Activated CD4-positive, alpha-beta T cell treated with anti-CD3 and anti-CD28 coated beads, Interleukin-2, amount 50 U/mL, for 4 hours (primary cell): ENCODE measurements at places on chromosomes 16 and 17.

DNA sequence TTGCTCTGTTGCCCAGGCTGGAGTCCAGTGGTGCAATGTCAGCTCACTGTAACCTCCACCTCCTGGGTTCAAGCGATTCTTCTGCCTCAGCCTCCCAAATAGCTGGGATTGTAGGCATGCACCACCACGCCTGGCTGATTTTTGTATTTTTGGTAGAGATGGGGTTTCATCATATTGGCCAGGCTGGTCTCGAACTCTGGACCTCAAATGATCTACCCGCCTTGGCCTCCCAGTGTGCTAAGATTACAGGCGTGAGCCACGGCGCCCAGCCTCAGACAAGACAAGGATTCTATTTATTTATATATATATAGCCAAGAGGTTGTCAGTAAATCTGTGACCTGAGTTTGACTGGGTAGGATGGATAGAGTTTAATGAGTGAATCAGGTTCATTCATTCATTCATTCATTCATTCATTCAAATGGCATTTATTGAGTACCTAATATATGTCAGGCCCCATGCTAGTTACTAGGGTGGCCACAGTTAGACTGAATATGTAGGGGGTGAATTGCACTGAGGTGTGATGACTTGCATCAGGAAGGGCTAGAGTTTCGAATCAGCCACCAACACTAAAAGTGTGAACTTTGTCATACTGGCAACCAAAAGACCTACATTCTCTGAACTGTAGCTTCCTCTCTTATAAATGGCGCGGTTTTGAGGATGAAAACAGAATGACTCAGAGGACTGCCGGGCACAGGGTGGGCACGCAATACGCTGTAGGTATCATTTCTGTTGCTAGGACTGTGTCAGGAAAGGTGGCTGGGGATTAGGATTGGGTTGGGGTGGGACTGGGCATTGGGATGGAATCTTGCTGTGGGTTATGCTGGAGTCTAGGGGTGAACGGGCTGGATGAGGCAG, 37.8 kb downstream of the ITGAE start:
- DNase-seq = no peak

DNA sequence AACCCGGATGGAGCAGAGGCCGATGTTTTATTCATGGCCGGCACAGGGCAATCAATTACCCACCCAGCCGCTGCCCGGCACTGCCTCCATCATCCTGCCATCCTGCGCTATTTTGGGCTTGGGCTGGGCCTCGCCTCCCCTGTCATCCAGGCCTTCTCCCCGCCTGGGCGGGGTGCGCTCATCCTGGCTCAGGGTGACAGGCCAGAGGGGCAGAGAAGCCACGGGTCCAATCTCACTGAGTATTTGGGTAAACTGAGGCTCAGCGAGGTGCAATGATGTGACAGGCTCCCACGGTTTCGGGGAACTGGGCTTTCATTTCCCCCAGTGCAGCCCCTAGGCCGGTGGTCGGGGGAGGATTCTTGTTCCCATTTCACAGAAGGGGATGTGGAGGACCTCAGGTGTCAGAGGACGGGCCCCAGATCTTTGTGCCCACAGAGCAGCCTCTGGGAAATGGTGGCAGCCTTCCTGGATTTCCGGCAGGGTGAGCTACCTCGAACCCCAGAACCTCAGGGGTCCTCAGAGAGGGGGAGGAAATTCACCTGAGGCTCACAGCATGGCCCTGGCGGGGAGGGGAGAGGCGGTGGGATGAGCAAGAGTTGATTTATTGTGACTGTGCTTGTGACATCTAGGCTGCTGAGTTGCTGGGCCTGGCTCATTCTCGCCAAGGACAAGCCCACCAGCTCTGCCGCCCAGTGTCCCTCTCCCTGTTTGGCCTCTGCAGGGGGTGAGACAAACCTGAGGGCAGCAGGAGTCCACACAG, 23.8 kb upstream of the KCNJ12 start:
- no peak for DNase-seq

DNA sequence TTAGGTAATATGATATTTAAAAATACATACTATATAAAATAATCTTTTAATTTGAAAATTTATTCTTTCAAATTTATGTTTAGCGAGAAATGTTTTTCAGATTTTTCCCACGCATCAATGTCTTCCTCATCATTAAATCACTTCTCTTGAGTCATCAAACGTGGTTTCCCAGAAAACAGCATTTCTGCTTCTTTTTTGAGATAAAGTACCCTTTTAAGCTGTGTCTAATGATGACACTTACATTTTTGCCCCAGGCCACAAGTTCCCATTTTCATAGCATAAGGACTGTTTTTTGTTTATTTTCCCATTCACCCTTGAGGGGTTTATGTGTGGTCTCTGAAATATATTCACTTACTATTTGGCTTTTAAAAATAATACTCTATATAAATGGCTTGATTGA, 139.0 kb upstream of the HS3ST3A1 start:
- no peak for DNase-seq

- no peak for DNase-seq
Observed at GRCh38 chr16:24580665-24581064, 41.3 kb downstream of the RBBP6 start.

DNA sequence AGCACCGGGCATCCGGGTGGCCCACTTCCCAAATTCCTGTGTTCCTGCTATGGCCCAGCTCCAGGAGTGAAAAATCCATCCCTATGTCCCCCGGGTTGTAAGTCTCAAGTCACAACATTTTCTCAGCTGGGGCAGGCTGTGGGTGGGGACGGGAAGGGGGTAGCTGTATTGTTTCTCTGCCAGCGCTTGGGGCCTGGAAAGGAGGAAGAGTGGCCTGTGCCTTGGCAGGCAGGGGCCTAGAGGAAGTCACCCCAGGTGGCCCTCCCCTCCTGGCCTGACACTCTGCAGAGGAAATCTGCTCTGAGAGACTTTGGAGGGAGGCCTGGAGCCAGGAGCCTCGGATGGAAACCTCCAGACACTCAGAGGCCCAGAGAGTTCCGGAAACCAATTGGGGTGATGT, 10.6 kb upstream of the SCN4A start:
- no peak for DNase-seq

- DNase-seq = no peak
Observed at GRCh38 chr17:1743088-1743439, 393 bp downstream of the SERPINF2 start.

GRCh38 chr16:11202260-11203091, 53.5 kb downstream of the SOCS1 start:
- no peak for DNase-seq

DNA sequence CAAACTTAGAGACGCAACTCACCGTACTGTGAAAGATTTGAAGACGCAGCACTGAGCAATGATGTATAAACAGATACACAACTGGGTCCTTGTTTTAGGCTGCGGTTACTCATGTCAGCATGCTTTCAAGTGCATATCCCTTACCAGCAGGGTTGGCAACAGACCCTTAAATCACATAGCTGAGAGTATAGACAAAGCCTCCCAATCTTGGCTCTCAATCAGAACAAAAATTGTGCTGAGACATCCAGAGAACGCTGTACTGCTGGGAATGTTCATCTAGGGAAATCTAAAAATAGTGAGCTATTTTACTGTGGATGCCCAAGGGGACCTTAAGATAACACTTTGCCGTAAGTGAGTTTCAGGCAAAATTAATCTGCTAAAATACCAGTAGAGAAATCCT, 84.4 kb upstream of the NUDT7 start:
- no peak for DNase-seq

GRCh38 chr16:7596308-7596707, 263.7 kb downstream of the RBFOX1 start:
- DNase-seq = no peak

GRCh38 chr17:35588196-35588920, 1.2 kb downstream of the AP2B1 start:
- no peak for DNase-seq

- DNase-seq = no peak
Observed at GRCh38 chr17:48608494-48608834, 2.4 kb downstream of the HOXB7 start.

GRCh38 chr16:4915226-4915761, 21.7 kb downstream of the PPL start:
- DNase-seq = no peak

DNA sequence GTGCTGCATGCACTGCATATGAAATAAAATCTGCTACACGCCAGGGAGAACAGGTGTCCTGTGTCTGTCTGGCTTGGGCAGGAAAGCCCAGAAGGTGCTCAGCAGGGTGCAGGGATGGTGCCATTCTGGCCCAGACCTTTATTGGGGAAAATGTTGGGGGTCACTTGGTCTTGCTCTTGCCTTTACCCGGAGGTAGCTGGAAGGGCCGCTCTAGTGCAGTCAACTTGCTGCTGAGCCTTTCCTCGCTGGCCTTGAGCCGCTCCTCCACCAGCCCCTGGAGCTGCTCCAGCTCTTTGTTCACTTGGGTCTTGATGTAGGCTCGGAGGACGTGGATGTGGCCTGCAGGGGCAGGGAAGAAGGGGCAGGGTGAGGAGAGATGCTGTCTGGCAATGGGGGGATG, 4.5 kb downstream of the CFAP119 start:
- no peak for DNase-seq

DNA sequence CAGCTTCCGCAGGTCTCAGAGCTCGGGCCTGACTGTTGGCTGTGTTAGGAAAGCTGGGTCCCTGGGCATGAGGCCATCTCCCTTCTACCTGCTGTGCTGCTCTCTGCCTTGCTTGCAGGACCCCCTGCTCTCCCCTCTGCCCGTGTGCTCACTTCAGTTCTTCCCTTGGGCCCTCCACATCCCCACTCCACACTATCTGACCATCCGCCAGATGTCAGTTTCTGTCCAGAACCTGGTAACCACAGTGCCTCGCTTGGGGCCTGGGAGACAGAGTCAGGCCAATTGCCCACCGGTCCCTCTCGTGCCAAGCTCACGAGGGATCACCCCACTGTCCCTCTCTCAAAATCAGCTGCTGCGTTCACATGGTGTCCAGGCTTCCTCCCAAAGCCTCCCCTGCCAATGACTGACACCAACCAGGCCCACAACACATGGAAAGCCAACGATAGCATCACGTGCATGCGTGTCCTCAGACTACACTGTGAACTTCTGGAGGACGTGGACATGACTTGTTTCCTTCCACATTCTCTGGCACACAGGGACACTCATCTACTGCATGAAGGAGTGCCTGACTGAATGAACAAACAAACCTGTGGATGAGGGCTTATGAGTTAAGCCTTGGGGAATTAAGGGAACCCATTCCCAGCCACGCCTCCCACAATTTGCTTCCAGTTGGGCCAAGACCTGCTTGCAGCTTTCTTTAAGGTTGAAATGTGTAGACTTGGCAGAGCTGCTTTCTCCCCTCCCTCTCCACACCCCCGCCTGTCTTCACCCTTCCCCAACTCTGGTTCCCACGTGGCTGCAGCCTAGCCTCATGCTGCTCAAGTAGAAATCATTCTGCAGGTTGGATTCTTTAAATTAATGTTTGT, 72.5 kb upstream of the ZNF423 start:
- DNase-seq = no peak

DNA sequence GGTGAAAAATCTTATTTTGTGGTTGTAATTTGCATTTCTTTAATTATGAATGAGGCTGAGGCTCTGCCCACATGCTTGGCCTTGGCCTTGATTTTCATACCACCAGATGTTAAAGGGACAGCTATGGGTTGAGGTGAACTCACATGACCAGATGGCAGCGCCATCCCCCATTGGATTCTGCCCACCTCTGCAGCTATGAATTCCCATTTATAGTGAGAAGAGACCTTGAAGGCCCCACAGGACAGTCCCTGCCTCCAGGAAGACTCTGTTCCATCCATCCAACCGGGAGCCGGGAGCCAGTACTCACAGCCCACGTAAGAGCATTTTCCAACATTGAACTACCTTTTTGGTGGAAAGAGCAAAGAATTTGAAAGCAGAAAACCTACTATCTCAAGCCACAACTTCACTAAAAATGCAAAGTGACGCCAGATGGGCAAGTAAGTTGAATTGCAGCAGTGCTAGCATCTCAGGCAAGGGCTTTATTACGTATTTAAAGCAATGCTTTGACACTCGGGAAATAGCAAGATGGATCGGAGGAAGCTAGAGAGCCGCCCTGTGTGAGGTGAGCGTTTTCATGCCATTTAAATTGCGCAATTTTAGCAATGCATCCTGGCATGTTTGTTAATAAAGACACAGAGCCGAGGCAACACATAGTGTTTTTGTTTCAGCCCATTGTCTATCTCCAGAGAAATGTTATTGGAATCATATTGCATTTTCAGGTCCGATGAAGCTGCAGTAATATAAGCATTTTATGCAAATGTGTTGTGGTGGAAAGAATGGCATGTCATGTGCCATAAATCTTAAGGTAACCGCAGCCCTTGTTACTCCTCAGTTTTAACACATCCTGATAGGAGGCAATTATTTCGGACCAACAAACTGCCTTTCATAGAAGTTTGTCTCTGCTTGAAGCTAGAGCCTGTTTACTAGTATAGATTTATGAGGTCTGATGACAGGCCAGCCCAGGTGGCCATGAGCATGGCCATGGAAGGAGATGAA, 273.4 kb upstream of the TNRC6C start:
- DNase-seq = no peak

DNA sequence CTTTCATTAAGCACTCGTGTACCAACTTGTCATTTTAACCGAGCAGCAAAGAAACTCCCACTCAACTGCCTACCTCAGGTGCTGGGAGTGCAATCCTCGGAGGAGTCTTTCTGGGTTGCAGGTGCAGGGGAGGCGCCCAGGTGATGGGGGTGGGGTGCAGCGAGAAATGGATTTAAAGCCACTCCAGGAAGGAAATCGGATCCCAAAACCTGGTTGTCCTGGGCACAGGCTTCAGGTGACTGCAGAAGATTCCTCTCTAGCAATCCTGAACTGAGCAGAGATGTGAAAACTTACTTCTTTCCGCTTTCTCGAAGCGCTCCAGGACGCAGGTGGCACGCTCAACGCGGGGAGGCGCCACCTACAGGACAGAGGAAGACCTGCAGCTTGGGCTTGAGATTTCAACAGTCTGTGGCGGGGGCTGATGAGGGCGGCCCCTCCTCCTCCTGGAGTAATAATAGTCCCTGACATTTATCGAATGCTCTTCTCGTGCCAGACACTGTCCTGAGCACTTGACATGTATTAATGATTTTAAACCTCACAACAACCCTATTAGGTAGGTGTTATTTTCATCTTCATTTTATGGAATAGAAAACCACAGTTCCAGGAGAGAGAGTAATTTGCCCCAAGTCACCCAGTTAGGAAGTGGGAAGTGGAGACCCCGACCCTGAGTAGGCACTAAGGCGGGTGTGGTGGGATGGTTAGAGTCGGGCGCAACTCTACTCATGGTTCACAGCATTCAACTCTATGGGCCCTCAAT, 27.2 kb upstream of the SKAP1 start:
- DNase-seq = peak; percentile 67
